CD4-positive, alpha-beta T cell treated with Interleukin-4 for 1 hour (primary cell): ENCODE measurements at places on chromosomes 3 and 15.

DNA sequence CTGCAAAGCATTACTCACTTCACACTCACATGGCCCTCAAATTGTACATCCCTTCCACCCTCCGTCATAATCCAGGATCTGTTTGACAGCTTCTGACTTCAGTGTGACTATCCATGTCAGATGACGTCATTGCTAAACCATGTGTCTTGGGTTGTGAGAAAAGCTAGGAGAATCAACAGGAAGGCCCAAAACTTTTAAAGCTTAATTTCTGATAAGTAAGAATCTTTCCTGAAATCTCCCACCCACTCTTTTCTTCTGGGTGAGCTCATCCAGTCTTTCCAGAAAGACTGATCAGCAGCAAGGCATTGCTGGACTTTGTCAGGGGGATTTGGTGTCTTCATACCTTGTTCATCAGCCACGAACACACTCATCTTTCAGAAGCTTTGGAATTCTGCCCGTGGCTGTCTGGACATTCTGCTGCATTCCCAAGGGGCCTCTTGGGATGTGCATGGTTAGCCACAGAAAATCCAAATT is 11.5 kb upstream of the LMCD1 start:
- DNase-seq = no peak

DNA sequence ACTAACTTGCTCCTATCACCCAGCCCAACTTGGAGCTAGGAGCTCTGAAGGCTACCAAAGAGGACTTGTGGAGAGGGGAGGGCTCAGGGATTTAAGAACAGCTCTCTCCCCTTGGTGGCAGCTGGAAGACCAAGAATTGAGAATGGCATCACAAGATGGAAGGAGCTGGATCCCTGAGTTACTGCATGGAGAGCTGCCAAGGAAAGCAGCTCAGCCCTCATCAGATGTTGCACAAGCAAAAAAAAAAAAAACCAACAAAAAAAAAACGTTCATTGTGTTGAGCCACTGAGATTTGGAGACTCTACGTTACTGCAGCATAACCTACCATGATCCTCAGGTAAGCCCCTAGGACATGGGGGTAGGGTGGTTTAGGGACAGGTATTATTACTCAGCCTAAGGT is 41.0 kb downstream of the ITGB5 start:
- DNase-seq = no peak

DNA sequence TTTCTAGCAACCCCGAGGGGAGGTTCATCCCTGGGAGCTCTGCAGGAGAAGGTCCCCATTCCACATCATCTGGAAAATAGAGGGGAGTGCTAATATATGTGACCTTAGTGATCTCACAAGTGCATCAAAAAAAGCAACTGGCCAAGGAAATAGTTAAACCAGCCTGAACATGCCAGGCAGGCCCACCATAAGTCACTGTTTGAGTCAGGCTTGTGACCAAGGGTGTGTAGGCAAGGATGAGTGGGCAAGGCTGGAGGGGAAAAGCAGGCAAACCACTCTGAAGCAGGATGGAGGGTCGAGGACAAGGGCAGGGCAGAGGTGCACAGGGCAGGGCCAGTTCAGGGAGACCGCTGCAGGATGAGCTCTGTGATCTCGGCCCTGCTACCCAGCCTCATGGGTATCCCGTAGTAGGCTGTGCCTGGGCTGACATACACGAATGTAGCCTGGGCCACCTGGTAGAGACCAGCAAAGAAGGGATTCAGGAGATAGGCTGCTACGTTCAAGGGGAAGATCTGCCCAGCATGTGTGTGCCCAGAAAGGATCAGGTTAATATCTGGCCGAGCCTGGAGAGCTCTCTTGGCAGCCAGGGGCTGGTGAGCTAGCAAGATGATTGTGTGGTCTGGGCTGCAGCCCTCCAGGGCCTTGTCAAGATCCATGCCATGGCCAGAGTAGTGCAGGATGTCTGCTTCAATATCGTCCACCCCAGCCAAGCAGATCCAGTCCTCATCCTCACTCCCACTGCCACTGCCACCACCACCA is 4.3 kb downstream of the GLB1 start:
- DNase-seq = no peak

DNA sequence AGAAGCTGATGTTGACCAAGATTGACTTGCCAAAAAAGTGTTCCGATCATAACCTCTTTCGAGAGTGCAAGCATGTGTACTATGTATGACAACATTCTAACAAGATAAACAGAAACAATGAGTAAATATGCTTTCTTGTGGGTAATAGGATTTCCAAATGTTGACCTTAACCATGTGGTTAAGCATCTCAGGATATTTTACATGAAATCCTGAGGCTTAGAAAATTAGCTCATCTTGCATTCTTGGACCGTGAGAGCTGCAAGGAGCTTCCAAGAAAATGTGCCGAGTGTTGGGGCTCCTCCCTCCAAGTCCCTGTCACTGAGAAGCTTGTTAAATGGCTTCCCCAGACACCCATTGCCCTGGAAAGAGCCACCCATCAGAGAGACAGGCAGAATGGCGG is 50.1 kb downstream of the C3orf20 start:
- DNase-seq = no peak

DNA sequence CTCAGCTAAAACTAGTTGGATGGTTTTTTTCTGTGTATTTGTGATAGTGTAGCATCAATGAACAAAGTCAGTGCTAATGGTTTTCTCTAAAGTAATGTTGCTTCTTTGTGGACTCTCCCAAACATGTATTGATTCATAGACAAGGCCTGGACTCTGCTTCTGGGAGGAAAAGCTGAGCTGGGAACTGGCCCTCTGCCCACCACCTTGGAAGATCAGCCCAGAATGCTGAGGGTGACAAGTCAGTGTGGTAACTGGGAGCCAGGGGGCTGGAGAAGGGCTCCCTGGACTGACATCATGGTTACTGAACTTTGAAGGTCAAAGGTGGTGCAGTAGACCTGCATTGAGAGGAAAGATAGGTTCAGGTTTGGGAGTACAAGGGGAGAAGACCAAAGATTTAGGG is 3.0 kb downstream of the ARHGAP31 start:
- no peak for DNase-seq

DNA sequence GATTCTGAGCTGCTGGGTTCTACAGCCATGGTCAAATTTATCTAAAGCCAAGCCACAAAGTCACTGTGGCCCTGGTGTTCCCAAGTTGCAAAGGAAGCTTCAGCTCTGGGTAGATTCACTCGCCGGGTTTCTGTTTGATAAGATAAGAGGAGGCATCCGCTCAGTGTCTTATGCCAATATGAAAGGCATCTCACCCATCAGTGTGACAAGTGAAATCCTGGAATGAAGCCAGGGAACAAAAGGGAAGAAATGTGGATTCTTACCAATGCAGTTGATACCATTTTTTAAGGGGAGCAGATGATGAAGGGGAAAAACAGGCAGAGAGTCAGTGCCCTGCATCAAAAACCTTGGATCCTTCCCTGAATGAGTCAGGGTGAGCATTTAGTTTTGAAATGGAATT is 2.8 kb upstream of the CPNE4 start:
- DNase-seq = no peak

DNA sequence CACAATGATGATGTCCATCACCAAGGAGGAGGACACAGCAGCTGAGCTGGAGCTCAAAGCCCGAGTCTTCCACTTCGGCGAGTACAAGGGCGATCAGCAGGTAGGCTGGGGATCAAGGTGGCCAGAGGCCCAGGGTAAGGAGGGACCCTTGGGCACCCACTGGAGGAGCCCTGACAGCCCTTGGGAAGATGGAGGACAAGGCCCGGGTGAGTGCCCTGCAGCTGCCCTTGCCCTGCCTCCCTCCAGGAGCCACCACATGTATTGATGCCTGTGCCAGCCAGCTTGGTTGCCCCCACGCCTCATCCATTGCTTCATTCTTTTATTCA is 38.4 kb downstream of the CFAP100 start:
- DNase-seq = no peak

DNA sequence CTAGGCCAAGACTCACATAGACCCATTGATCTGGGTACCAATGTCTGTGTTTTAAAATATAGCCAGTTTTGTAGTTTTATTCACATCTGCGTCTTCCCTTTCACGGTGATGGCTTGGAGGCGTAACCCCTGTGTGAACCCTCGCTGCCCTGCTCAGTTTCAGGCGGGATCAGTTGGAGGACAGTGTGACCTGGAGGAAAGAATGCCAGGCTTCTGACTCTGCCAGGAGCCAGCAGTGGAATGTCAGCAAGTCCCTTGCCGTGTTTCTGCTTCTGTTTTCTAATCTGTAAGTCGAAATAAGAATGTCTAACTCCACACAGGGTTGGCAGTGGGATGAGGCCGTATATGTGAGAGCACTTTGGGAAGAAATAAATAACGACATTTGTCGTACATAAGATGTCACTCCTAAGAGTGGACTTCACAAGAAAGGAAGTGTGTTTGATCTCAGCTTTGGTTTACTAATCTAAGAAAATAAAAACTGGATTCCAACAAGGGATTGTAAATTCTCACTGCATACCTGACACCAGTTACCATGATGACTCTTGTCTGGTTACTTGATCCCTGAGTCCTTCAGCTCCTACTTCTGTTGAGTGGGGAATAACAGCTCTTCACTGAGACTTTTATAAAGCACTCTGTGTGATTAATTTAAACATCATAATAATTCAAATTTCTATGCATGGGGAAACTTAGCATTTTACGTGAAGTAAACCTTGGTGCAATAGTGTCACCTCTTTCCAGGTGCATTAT is 6.3 kb upstream of the CA12 start:
- DNase-seq = no peak

DNA sequence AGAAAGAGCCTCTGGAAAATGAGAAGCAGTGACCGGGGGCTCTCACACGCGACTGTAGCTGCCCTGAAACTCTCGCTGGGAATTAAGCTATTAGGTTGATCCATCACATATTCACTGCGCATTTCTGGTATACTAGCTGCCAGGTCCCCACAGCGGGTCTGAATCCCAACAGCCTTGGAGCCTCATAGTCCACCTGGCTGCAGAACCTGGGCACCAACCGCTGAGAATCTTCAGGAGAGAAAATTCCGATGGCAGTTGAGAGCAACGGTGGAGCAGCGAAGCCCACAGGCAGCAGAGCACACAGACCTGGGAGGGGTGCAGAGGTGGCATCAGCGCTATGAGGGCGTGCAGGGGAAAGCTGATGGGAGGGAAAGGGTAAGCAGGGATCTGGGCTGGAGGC is 75.1 kb downstream of the FAM174B start:
- DNase-seq = no peak

GRCh38 chr3:111548756-111549155 is 6.8 kb downstream of the CD96 start:
- no peak for DNase-seq

- DNase-seq = no peak
Measured at GRCh38 chr3:148464246-148464645, 233.5 kb upstream of the AGTR1 start.

GRCh38 chr3:177419904-177420601 is 222.8 kb upstream of the TBL1XR1 start:
- no peak for DNase-seq

- no peak for DNase-seq
Measured at GRCh38 chr3:13624671-13625125, 75.8 kb downstream of the FBLN2 start.

GRCh38 chr3:194685065-194685717 is 492 bp upstream of the FAM43A start:
- no peak for DNase-seq

- DNase-seq = no peak
Measured at GRCh38 chr3:193822492-193823212, 229.6 kb downstream of the OPA1 start.

DNA sequence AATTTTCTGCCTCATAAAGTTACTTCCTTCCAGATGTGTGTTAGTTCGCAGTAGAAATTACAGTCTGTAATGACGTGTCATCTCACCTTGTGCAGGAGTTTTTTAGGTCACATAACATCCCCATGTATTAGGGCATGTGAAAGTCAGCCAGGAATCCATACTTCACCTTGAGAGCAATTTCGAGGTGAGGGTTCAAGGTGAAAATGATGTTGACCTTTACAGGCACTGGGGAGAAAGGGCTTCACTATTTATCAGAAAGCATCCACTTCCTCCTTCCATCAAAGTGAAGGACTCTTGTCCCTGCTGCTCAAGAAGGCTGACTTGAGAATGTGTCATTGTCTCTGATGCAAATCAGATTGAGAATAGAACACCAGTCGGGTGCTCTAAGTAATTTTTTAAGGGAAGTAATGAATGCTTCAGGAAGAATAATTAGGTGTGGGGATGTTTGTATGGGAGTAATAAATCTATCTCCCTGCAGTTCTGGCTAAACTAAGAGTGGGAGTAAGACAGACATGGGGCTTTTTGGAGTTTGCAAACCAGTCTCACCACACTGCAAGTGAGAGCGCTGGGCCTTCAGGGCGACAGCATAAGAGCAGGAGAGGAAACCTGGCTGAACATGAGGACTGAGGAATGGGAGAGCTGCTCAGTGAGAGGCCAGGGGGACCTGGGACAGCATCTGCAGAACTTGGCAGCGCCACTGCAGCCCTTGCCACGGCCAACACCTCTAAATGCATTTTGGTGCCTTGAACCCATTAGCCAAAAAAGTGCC is 85.9 kb upstream of the IL12A start:
- no peak for DNase-seq

GRCh38 chr3:46541835-46542234 is 24.3 kb downstream of the LRRC2 start:
- DNase-seq = no peak

GRCh38 chr3:58514405-58514804 is 22.5 kb downstream of the KCTD6 start:
- no peak for DNase-seq

DNA sequence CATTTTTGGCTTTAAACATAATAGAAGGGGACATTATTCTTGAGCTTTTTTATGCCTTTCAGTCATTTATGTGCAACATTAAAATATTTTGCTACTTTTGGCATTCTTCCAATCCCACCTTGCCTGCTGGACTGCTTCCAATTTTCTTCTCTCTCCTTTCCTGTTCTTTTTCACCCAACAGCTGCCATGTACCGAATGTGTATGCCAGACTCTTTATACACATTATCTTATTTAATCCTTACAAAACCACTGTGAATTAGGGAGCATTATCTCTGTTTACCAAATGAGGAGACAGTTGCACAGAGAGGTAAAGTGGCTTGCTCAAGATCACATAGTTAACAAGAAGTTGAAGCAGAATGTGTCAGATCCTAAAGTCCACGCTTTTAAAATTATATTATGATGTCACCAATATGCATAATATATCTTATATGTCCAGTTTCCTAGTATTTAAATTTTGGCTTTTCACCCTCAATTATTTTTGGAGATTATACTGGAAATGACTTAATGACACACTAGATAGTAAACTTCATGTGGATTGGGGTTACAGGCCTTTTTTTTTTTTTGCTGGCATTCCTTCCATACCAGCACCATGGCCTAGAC is 231.5 kb downstream of the THRB start:
- no peak for DNase-seq

DNA sequence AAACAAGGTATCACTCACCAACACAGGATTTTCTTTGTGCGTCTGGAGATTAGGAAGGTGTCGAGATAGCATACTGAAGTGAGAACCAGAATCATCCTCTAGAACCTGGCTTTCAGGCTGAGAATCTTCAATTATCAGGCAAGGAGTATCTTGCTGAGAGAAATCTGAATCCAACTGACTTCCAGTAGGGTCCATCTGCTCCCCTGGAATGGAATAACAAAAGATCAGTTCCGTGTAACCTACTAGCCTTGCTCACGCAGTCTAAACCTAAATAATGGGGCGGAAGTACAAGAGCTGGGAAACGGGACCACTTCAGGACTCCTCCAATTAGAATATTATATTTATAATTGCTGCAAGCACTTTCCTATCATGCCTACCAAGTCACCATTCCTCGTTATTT is 690 bp downstream of the TP53BP1 start:
- DNase-seq = no peak
